ENCODE measurements at places on chromosomes 11 and 22.

DNA sequence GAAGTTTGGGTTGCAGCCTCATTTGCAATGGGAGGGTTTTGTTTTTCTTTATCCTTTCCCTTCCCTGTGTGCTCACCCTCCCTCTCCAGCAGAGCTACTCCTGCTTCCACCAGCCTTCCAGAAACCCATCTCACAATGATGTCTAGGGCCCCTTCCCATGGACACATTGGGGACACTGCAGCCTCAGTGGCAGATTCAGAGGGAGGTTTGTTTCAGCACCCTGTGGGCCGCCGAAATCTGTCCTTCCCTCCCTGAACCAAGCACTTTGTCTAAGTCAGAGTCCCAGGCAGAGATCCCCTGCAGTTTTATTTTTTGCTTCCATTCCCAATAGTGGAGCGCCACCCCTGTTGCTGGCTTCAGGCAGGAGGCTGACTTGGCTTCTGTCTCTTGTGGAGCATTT is 8.6 kb upstream of the SYNGR1 start:
- DNase-seq: no peak

- DNase-seq: no peak
Measured at GRCh38 chr22:49368221-49368975, 459.3 kb downstream of the BRD1 start.

- no peak for DNase-seq
Measured at GRCh38 chr11:17972987-17973386, 39.9 kb downstream of the SERGEF start.

DNA sequence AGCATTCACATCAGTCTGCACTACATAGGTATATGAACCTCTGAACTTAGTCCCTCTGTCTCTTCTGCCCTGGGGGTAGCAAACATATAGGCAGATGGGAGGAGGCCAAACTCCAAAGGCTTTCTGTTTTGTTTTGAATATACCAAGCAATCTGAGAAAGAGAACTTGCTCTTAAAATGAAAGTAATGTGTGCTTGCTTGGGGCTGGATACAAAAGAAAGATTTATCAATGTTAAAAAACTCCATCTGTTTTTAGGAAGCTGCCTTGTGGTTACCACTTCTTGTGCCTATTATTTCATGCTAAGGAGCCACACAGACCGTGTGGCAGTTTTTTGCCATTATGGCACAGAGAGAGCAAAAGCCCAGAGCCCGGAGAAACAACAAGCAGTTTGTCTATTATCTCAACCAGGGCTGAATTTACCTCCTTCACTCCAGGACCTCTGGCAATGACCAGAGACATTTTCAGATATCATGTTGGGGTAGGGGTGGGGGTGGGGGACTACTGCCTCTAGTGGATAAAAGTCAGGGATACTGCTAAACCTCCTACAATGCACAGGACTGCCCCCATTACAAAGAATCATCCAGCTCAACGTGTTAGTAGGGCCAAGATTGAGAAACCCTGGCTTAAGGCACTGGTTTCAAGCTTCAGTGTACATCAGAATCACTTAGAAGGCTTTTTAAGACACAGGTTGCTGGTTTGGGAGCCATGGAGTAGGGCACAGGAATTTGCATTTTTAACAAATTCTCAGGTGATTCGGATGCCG is 124.2 kb downstream of the APIP start:
- peak; percentile 26 for DNase-seq

GRCh38 chr22:37607935-37608476 is 628 bp upstream of the GGA1 start:
- no peak for DNase-seq

DNA sequence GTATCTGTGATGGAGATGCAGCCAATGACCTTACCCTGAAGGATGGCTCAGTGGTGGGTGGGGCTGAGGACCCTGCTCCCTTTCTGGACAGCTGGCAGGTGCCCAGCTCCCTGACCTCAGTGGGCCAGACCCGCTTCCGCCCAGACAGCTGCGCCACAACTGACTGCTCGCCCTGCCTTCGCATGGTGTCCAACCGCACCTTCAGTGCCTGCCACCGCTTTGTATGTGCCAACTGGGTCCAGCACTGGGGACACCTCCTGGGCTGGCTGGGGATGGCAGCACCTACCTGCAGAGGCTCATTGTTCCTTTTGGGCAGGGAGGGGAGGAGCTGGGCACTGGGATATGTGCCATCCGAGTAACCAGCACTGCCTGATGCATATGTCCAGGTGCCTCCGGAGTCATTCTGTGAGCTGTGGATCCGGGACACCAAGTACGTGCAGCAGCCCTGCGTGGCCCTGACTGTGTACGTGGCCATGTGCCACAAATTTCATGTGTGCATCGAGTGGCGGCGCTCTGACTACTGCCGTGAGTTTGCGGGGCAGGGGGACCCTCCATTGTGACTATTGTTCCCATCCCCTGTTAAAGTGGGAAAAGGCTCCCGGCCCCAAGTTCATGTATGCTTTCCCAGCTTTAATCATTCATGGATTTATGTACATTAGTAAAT is 84.8 kb downstream of the OTOG start:
- DNase-seq: no peak

GRCh38 chr22:36267058-36267457 is 14.1 kb downstream of the APOL1 start:
- no peak for DNase-seq

DNA sequence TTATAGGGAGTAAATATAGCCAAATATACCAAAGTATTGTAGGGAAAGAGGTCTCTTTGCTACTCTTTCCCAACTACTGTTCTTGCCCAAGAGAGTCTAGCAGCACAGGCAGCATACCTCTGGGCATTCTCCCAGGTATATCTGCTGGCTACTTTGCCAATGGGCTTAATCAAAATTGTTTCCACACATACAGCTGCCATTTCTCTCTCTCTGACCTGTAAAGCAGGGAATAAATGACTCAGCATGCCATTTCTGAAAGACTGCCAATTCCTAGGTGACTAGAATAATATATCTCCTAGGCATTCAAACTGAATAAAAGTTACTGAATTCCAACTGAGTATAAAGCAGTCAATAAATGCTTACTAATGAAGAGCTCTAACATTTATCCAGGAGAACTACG is 44.6 kb downstream of the RDX start:
- no peak for DNase-seq

Data from MV-4-11 (cell line).